ENCODE measurements at places on chromosomes 6 and 20.

DNA sequence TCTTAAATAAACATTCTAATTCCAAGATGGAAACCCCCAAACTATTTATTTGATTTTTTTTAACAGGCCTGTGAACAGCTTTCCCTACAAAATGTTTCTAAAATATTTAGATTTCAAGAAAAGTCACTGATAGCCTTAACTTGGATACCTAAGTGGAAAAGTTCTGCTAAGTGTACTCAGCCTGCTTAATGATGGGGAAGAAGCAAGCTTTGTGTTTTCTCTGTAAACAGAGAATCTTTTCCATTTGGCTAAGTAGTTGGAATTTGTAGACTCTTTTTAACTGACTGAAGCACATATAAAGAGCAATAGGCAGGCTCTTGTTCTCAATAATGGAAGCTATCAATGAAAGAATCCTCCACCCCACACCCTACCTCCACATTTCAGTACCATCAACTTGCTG is 108.2 kb downstream of the KIF6 start:
- DNase-seq = no peak

DNA sequence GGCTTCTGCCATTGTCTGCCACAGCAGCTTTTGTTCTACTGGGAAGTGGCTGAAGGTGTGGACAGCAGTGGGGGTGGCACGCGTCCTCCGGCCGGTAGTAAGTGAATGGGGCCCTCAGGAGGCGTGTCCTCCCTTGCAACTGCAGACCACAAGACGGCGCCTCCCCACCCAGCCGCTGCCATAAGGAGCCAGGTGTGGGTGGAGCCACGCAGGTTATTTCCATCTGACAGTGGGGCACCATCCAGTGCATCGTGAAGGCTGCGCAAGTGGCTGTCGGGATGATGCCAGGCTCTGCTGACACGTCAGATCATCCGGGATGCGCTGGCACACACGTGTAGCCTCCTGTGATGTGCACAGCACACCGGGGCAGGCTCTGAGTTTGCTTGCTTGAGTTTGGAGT is 379.7 kb downstream of the CDH4 start:
- DNase-seq = no peak

- DNase-seq = no peak
Measured at GRCh38 chr6:34819571-34820480, 27.9 kb downstream of the BLTP3A start.

GRCh38 chr6:127173156-127173940 is 54.9 kb downstream of the RSPO3 start:
- no peak for DNase-seq

GRCh38 chr20:10385850-10386544 is 48.0 kb downstream of the MKKS start:
- DNase-seq = no peak

DNA sequence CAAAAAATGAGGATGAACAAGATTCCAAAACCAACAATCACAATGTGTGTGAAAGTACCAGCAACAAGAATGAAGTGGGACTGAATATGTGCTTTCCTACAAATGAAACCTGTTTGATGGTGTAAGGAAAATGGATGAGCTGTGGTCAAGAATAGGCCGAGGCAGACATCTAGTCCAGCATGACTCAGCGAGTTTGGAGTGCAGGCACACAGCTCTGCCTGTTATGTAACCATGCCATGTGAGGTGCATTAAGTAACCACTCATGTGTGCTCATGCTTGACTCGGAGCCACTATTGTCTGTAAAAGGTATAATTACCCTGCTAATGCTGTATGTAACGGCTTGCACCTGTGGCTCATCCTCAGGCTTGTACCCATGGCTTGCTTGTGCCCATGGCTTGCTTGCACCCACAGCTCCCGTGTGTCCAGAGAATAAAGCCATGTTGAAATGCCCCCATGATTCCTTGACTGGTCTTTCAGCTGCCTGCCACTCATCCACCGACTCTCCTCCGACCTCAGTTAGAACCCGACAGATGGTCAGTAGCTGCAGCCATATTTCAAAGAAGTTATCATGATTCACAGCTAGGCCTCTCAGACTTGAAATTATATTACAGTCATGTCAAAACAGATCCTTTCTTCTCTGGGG is 98.7 kb downstream of the BACH2 start:
- no peak for DNase-seq

DNA sequence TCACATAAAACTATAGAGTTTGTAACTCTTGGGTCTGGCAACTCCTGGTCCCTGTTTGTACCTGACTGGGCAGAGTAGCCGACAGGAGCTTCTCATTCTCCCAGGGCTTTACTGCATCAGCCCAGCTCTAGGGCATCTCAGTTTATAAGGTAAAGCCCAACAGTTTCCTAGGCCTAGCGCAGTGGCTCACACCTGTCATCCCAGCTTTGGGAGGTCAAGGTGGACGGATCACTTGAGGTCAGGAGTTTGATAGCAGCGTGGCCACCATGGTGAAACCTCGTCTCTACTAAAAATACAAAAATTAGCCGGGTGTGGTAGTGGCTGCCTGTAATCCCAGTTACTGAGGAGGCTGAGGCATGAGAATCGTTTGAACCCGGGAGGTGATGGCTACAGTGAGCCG is 47.8 kb downstream of the ATP9A start:
- DNase-seq = no peak

All from vagina (tissue), 2 donors.